ENCODE measurements at places on chromosomes 7 and 10.

DNA sequence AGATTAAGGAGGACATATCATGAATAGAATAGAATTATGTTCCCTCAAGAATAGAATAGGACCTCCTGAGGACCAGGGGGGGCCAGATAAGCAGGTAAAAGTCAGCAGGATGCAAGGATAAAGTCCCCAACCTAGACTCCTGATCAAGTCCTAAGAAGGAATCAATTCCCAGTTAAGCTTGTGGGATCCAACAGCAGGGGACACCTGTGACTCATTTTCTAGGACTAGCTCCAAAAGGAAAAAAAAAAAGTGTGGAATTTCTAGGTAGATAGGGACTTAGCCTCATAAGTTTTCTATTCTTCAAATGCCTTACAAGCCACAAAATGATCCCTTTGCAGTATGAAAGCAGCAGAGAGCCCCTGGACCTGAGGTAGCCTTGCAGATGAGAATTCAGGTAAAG is 336.2 kb downstream of the WDR11 start:
- DNase-seq = no peak

DNA sequence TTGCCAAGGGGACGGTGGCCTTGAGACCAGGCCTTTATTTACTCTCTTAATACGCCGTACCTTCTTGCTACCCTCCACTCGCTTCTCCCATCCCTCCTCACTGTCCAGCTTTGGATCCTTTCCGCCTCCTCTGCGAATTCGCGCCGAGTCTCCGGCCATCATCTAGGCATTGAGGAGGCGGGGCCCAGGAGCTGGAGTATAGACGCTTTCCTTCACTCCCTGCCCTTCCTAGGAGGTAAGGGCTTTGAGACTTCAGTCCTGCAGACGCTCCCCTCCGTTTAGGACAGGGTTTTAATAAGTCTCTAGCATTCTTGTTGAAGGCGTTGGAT is 538 bp downstream of the TFAM start:
- DNase-seq = peak; percentile 18

GRCh38 chr7:11612737-11613136 is 219.3 kb downstream of the THSD7A start:
- no peak for DNase-seq

DNA sequence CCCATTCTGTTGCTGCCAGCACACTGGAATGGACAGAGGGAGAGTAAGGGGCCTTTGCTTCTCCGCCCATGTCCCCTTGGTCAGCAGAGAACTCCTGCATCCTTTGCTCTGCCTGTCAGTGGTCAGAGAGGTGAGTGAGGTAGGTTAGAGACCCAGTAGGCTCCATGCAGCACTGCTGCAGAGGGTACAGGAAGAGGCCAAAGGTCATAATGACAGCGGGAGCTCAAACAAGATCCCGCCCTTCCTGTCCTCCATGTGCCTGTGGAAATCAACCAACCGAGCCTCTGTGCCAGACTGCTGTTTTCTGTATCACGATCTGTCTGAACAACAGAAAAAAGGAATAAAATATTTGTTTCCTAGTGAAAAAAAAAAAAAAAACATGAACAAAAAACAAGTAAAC is 81.4 kb downstream of the ZNF33B start:
- DNase-seq = no peak

- DNase-seq = no peak
These were observed 59.7 kb upstream of the RAB11FIP2 start for GRCh38 chr10:118106426-118106825.

- no peak for DNase-seq
These were observed 2.0 kb downstream of the MYO1G start for GRCh38 chr7:44976746-44977196.

DNA sequence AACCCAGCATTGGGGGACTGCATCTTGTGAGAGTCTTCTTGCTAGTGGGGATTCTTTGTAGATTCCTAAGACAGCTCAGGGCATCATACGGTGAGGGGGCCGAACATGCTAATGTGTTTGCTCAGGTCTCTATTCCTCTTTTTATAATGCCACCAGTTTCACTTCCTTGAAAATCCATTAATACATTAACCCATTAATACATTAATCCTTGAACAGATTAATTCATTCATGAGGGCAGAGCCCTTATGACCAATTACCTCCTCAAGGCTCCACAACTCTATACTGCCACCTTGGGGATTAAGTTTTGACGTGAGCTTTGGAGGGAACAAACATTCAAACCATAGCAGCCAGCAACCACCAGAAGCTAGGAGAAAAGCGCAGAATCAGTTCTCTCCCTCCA is 67.2 kb upstream of the POT1 start:
- no peak for DNase-seq

GRCh38 chr10:3172081-3172445 is 519 bp downstream of the PITRM1 start:
- peak; percentile 62 for DNase-seq

DNA sequence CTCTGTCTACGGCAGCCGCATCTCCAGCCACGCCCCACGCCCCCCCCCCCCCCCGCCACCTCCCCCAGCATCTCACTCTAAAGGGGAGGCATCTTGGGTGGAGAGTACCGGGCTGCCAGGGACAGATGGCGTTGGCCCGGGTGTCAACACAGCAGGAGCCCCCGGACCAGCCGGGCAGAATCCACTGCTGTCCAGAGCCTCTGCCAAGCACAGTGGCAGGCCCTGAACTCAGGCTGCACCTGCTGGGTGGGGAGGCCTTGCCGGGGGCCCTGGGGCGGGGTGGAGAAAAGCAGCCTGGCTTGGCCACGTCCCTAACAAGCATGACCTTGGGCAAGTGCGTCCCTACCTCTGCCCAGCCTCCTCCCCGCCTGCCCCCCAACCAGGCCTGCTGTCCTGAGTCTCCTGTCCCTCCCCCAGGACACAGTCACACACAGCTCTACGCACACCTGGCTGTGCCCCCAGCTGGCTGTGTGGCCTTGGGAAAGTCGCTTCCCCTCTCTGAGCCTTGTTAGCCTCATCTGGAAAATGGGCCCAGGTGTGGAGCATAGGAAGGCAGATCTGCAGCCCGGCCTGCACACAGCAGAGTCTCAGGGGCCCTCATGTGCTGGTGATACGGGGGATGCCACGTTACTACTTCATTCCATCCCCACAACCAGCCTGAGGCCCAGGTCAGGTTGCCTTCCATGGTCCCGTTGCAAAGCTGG is 45.2 kb downstream of the MICALL2 start:
- DNase-seq = no peak

GRCh38 chr10:47152861-47153349 is 147.1 kb upstream of the GDF10 start:
- DNase-seq = no peak

DNA sequence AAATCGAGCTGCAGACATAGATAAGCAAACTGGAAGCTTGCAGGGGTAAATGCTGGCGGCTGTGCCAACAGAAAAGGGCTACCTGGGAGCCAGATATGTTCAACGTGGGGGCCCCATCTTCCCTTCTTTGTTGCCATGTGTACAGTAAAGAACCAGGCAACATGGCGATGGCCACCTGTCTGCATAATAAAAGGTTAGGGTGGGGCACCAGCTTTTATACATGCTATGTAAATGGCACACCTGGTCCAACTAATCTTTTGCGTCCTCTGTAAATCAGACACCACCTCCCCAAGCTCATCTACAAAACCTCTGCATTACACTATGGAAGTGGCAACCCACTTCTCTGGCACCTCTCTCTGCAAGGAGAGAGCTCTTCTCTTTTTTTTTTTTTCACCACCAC is 13.9 kb downstream of the BUD31 start:
- no peak for DNase-seq

DNA sequence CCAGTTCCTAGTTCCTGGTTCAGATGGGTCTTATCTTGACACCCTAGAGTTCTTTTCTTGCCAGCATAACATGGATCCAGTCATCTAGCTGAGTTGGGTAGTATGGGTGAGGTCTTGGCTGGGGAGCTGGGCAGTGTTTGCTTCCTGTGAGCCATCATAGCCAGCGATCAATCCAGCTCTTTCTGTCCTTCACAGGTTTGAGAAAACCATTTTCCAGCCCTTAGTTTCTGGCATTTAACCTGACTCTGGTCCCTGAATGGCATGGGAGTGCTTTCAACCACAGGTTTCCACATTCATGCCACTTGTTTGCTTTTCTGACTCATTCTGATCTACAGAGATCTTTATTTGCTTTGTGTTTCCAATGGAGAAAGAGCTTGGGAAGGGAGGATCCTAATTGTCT is 8.6 kb downstream of the SLC13A1 start:
- DNase-seq = no peak

- no peak for DNase-seq
These were observed 133.4 kb upstream of the PFKP start for GRCh38 chr10:2933924-2934323.

- no peak for DNase-seq
These were observed 87.3 kb upstream of the TOMM7 start for GRCh38 chr7:22909917-22910316.

DNA sequence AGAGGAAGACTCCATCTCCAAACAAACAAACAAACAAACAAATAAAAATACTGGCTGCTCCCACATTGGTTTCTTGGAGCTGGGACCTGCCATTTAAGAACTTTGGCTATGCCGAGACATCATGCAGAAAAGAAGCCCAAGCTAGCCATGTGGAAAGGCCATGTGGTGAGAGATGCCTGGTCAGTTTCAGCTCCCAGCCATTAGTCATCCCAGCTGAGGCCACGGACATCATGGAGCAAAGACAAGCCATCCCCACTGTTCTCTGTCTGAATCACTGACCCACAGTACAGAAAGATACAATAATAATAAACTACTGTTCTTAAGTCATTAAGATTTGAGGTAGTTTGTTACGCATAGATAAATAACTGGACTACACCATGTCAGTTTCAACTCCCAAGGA is 70.0 kb upstream of the PCBD1 start:
- DNase-seq = no peak

- no peak for DNase-seq
These were observed 104.1 kb upstream of the PALS2 start for GRCh38 chr7:24469118-24469517.

- no peak for DNase-seq
These were observed 193.9 kb upstream of the PHF14 start for GRCh38 chr7:10779465-10780399.

DNA sequence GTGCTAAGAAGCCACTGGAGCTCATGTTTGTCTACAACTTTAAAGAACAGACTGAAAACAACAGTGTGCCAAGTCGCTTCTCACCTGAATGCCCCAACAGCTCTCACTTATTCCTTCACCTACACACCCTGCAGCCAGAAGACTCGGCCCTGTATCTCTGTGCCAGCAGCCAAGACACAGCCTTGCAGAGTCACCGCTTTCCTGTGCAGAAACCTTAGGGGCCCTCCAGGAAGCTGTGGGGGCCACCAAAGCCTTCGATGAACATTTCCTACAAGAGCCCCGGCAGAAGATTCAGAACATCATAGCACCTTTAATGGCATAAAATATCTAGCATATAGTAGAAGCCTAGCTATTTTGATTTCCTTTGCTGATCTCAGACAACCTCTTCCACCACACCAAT is 88.0 kb upstream of the PRSS58 start:
- no peak for DNase-seq

- DNase-seq = no peak
These were observed 2.9 kb upstream of the ENTPD7 start for GRCh38 chr10:99656199-99657064.

DNA sequence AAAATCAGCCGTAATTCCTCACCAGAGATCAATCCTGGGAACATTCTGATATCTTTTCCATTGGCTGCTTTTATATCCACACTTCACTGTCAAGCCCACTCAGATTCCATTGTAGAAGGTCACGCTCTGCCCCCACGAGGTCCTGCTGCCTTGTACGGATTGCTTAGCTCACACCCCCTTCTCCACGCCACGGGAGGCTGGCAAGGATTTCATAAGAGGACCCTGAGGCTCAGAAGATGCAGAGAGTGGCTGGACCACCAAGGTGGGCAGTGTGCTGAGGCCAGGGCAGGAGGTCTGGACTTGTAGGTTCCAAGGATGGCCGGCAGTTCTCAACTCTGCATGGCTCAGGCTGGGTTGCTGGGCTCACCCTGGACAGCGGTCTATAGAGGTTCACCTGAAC is 149.7 kb downstream of the RNF216 start:
- no peak for DNase-seq

GRCh38 chr7:36806891-36807290 is 82.6 kb upstream of the AOAH start:
- no peak for DNase-seq

GRCh38 chr7:69403169-69403568 is 195.1 kb upstream of the AUTS2 start:
- no peak for DNase-seq

GRCh38 chr7:98795741-98796493 is 73.9 kb downstream of the TMEM130 start:
- no peak for DNase-seq

- no peak for DNase-seq
These were observed 129.0 kb upstream of the TCF7L2 start for GRCh38 chr10:112821038-112821437.

GRCh38 chr10:62182595-62182994 is 86.0 kb downstream of the RTKN2 start:
- DNase-seq = no peak

DNA sequence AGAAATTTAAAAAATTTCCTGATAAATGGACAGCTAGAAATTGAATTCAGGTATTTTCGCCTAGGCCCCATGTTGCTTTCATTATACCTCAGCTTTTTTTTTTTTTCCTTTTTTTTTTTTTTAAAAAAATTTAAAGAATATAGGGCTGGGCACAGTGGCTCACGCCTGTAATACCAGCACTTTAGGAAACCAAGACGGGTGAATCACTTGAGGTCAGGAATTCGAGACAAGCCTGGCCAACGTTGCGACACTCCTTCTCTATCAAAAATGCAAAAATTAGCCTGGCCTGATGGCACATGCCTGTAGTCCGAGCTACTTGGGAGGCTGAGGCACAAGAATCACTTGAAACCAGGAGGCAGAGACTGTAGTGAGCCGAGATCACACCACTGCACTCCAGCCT is 334.0 kb downstream of the SORCS1 start:
- no peak for DNase-seq

DNA sequence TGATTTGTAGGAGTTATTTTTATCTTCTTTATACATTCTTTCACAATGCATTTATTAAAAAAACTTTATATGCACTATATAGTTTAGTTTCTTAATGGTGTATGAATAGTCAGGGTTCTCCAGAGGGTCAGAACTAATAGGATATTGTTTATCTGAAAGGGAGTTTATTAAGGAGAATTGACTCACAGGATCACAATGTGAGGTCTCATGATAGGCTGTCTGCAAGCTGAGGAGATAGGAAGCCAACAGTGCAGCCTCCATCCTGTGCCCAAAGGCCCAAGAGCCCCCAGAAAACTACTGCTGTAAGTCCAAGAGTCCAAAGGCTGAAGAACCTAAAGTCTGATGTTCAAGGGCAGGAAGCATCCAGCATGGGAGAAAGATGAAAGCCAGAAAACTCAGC is 192.8 kb upstream of the AHR start:
- DNase-seq = no peak

Measured in stimulated activated CD4-positive, alpha-beta T cell treated with anti-CD3 and anti-CD28 coated beads, Interleukin-4, amount 100 ng/mL, for 24 hours (primary cell).